Muscle of arm (tissue), 14 donors: ENCODE measurements at places on chromosomes 2 and 18.

GRCh38 chr2:126699018-126699417 is 43.1 kb downstream of the GYPC start:
- DNase-seq: no peak

- DNase-seq: no peak
These were observed 52.0 kb downstream of the FEZ2 start for GRCh38 chr2:36545871-36546416.

DNA sequence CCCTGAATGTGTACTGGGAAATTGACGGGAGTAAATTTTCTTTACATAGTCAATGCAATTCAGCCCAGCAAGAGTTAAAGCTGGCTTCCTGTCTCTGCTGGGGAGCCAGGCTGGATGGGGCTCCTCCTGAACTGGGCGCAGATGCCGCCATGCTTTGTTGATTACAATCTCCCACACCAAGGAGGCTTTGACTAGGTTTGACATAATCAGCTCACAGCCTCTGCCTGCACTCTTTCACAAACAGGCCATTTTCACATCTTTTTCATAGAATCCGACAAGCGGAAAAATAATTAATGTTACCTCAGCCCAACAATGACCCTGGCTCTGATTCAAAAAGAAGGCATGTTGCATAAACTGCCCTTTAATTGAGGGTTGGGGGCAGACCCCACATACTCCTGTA is 54.3 kb downstream of the FOXI3 start:
- no peak for DNase-seq

DNA sequence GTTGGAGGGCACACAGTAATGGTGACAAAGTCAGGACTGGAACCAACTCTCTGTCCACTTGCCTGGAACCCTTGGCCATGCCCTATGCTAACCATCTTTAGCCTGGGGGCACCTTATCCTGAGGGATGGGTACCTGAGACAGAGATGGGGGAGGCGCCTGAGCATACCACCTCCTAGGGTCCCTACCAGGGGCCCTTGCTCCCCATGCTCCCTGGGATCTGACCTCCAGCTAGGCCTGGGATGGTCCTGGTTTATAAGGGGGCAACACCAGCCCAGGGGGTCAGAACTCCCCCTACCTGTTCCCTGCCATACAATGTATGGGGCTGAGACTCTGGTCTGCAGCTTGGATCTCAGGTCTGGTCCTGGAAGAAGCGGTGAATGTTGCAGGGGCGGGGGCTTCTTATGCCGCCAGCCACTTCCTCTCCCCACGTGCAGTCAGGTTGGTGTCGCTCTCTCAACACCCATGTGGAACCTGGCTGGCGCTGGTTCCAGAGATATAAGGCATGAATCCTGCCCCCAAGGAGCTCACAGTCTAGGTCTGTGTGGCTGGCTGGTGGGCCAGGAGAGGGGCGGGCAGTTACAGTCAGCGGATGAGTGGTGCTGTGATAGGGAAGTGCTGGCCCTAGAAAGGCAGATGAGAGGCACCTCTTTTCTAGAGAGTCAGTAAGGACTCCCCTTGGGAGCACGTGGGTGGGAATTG is 3.8 kb upstream of the TOGARAM2 start:
- no peak for DNase-seq

GRCh38 chr2:56240210-56240609 is 56.4 kb downstream of the CCDC85A start:
- DNase-seq: no peak

DNA sequence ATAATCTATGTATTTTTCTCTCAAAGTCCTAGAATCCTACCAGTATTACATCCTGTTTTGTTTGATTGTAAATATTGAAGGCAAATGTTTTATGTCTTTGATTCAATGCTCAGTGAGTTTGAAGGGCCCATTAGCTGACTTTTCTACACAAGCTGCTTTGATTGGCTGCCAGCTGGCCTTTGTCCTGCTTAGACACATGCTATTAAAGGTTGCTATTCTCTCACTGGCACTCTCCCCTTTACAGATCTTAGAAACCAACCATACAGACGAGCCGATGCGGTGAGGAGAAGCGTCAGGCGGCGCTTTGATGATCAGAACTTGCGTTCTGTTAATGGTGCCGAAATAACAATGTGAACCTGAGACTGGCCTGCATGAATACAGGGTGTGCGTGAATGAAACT is 69.7 kb downstream of the PRPF40A start:
- peak; percentile 32 for DNase-seq

DNA sequence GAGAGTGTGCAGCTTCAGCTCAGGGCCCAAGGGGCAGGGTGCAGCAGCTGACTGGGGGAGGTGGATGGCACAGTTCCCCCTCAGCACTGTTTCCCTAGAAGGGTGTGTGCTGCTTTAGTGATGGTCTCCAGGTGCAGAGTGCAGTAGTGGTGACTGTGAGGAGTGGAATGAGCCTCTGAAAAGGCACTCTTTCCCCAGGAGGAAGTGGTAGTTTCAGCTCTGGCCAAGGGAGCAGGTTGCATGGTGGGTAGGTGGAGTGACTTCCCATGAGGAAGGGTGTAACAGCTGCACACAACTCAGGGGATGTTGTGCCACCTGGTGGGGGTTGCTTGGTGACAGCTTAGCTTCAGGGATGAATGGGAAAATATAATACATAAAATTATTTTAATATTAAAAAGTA is 251.5 kb upstream of the NXPH2 start:
- no peak for DNase-seq

- no peak for DNase-seq
These were observed 50.0 kb downstream of the NAB1 start for GRCh38 chr2:190698895-190699294.

DNA sequence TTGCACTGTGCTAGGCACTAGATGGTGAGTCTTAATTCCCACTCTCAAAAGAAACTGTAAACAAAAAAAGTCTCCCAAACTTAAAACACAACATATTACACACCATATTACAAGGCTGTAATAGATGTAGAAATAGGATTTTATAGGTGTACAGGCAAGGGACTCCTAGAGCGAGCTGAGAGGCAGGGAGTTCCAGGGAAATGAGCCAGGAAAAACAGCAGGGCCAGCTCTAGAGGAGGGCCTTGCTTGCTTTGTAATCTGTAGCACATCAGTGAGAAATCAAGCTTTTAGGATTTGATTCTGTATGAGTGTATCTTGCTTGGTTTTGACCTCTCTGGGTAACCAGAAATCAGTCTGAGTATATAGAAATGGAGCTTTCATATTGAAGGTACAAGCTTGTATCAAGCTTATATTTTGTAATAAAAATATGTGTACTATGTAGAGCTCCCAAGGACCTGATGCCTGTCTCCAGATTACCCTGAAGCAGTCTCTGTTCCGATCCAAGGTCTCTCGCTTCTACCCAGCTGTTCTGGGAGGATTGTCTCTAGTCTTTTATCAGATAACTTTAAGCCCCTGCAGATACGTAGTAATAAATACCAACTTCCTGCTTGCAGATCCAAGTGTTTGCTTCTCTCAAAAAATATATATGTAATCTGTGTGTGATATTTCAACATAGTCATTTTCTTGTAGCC is 73.0 kb downstream of the MYO1B start:
- DNase-seq: peak; percentile 60

DNA sequence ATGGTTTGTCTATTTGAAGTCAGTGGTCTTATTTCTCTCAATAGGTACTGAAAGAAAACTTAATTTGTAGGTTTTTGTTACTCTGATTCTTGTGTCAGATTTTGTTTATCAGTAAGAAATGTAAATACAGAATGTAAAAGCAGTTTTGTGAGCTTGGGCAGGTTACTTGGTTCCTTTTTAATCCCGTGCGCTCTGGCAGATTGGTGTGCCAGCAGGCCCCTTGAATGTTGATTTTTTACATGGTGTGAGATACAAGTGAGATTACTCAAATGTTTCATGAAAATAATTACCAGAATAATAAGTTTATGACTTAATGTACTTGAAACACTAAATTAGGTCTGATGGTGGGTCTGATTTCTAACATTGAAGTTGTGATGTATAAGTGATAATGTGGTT is 13.4 kb downstream of the HNRNPA3 start:
- DNase-seq: no peak

DNA sequence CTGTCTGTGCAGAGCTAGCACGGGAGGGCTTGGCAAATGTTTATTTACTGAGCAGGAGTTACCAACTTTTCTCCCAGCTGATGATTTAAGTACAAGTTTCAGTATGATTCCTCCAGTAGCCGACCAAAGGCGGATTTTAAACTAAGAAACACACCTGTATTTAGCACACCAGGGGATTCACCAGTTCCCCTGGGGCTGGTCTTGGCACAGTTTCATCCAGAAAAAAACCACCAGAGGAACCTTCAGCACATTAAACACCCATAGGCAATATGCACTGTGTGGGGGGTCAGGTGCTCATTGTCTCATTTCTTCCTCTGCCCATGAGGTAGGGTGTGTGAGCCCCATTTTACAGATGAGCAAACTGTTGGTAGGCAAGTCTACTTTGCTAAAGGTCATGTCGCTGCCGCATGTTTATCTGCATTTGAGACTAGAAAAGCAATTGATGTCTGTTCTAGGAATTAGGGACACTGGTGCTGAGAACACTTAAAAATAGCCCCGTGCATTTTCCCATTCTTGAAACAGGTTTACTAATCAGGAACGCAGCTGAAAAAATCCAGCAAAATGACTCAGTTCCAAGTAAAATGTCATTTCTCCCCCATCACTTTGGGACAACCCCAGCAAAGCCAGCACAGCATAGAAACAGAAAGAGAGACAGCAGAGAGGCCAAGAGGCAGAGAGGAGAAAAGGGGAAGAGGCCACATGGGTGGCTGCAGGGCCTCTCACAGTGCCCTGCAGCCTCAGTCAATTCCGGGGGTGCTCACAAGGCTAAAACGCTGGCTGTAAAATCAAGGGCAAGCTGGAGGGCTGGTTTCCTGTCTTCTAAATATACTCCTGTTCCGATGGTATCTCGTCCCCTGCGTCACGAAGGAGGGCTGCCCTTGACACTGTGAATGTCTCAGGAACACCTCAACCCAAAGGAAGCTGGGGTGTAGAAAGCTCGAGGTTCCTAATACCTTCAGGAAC is 166.8 kb upstream of the ID2 start:
- DNase-seq: no peak

GRCh38 chr18:61085036-61085435 is 248.2 kb upstream of the CDH20 start:
- DNase-seq: no peak

GRCh38 chr18:5628512-5629255 is 84.9 kb upstream of the EPB41L3 start:
- DNase-seq: peak; percentile 35

- DNase-seq: no peak
These were observed 417.1 kb downstream of the RAD51AP2 start for GRCh38 chr2:17101091-17101490.

DNA sequence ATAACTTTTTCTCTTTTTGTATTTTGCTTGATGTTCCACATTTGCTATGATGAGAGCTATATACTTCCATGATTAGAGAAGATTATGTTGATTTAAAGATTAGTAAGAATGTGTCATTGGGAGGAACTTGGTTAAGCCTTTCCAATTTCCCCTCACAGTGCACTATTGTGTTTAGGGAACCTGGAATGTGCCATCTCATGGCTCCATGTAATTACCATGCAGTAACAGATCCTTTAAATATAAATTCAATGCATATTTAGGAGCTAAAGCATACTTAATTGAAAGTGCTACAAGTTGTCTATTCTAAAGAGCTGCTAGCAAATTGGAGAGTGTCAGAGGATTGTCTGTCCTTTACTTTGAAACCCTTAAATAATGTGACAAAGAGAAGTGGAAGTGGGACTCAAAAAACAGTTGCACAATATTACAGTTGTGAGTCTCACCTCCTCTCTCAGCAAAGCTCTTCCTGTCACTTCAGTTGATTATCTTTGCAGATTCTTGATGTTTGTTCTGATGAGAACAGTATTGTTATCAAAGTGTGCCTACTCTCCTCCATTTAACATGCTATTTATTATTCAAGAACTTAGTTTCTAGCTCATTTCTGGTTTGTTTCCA is 1162.7 kb upstream of the ZEB2 start:
- DNase-seq: no peak

DNA sequence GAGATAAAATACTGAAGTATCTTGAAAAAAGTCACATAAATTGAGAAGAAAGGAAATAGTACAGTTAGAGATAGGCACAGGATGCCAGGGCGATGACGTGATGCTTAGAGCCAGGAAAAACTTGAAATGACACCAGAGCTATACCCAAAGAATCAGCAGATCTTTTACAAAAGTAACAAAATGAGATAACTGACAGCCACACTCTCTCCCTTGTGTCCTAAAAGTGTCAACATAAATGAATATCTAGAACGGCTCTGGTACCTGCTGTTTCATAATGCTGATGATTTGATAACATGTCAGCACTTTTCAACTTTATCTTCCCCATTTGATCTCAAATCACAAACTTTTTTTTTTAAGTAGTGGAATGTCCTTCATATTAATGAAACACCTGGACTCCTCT is 45.6 kb upstream of the ZC3H15 start:
- DNase-seq: no peak

GRCh38 chr2:3176869-3177255 is 200.8 kb downstream of the EIPR1 start:
- DNase-seq: no peak

DNA sequence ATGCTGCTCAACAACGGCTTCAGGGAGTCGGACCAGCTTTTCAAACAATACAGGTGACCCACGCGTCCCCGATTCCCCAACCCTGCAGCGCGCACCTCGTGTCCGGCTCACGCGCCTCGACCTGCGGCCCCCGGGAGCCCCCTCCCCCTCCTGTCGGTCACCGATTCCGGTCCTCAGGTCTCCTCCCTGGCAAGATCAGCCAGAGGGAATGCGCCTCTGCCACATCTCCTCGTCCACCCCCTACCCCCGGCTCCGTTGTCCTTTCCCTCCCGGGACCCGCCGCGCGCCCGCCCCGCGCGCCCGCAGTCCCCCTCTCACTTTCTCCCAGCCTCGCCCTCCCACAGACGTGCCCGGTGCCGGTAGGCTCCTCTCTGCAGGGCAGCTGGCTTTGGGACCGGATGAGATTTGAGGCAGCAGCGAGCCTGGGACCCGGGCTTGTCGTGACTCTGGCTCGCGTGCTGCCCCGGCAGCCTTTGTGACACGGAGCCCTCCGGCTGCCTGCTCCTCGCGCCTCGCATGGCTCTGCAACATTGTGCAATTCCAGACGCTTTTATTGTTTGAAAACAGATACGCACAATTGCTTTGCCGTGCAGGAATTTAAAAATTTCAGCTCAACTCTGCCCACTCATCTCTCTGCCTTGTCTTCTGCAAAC is 558 bp downstream of the TTC39C start:
- DNase-seq: peak; percentile 42

GRCh38 chr2:59654710-59655109 is 898.7 kb downstream of the BCL11A start:
- no peak for DNase-seq

GRCh38 chr2:166900700-166901099 is 12.4 kb downstream of the XIRP2 start:
- no peak for DNase-seq

DNA sequence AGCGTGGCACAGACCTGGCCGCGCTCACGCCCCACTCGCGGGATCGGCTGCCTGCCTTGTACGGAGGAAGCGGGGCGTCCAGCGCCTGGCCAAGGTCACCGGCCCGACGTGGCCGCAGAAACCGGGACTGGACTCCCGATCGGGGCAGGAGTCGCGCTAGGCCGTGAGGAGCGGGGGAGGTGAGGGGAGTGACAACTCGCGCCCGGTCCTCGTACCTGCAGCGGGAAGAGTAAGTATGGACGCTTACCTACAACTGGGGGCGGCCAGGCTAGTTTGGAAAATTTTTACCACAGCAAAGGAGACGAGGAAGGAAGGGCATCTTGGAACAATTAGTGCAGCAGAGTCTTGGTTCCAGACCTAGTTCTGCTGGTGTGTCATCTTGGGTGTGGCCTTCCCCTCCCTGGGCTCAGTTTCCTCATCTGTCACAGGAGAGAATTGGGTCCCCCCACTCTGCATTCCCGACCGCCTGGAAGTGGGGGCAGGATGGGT is 693 bp downstream of the UBE2F start:
- no peak for DNase-seq

GRCh38 chr2:188519136-188519535 is 227.5 kb downstream of the GULP1 start:
- no peak for DNase-seq

GRCh38 chr18:69684789-69685188 is 262.9 kb downstream of the CD226 start:
- no peak for DNase-seq
